ENCODE measurements at places on chromosomes 2 and 18. TPM values are rescaled to one million over a fixed set of nuclear protein-coding genes. Genes with fewer than 3 reads are reported as not detected.

IL1RN gene
- 0.29 TPM for total RNA-seq

CD207 gene
- not detected for total RNA-seq

PRKCE gene
- 9.9 TPM for total RNA-seq

ACOXL gene
- total RNA-seq = not detected

CCBE1 gene
- total RNA-seq = 9.8 TPM

CFAP65 gene
- 0.17 TPM for total RNA-seq

VIL1 gene
- 0.31 TPM for total RNA-seq

TLX2 gene
- 0.28 TPM for total RNA-seq

ALK gene
- total RNA-seq = not detected

SEPTIN10 gene
- 32.1 TPM for total RNA-seq

AFF3 gene
- 0.02 TPM for total RNA-seq

DNAJC5G gene
- not detected for total RNA-seq

RBM43 gene
- 3.1 TPM for total RNA-seq

SERPINB3 gene
- total RNA-seq = 0.06 TPM

C2orf81 gene
- total RNA-seq = 3.2 TPM

MPPE1 gene
- 18.3 TPM for total RNA-seq

PCBP1 gene
- 431 TPM for total RNA-seq

POTEI gene
- total RNA-seq = 0.01 TPM

NEUROD1 gene
- total RNA-seq = not detected

DPP4 gene
- 0.69 TPM for total RNA-seq

MAP3K2 gene
- total RNA-seq = 13.0 TPM

BOK gene
- 28.3 TPM for total RNA-seq

VSNL1 gene
- not detected for total RNA-seq

ERMN gene
- total RNA-seq = not detected

OSBPL6 gene
- 5.8 TPM for total RNA-seq

G6PC2 gene
- not detected for total RNA-seq

POMC gene
- total RNA-seq = 0.06 TPM

RNF144A gene
- 8.9 TPM for total RNA-seq

ST8SIA3 gene
- not detected for total RNA-seq

ZNF804A gene
- total RNA-seq = not detected

TTC27 gene
- total RNA-seq = 23.1 TPM

MOCOS gene
- total RNA-seq = 2.9 TPM
